Stimulated activated CD8-positive, alpha-beta memory T cell treated with anti-CD3 and anti-CD28 coated beads, Interleukin-12 subunit alpha, Interleukin-12 subunit beta, amount 100 ng/mL, for 4 hours (primary cell): ENCODE measurements at places on chromosomes 1 and 21.

DNA sequence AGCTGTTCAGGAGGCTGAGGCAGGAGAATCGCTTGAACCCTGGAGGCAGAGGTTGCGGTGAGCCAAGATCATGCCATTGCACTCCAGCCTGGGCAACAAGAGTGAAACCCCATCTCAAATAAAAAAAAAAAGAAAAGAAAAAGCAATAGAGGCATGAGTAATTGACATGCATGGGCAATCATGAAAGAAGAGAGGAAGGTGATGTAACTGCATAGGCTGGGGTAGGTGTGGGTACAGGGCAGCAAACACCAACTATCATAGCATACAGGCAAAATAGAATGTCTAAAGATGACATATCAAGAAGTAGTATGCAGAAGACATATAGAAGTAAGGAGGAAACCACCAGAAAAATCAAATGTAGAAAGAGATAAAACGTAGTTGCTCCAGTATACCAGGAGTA, 19.0 kb upstream of the MGST3 start:
- no peak for DNase-seq

- no peak for DNase-seq
Measured at GRCh38 chr21:26077521-26077920, 93.0 kb downstream of the APP start.

- DNase-seq, result no peak
Measured at GRCh38 chr1:219751870-219752507, 139.1 kb upstream of the ZC3H11B start.

DNA sequence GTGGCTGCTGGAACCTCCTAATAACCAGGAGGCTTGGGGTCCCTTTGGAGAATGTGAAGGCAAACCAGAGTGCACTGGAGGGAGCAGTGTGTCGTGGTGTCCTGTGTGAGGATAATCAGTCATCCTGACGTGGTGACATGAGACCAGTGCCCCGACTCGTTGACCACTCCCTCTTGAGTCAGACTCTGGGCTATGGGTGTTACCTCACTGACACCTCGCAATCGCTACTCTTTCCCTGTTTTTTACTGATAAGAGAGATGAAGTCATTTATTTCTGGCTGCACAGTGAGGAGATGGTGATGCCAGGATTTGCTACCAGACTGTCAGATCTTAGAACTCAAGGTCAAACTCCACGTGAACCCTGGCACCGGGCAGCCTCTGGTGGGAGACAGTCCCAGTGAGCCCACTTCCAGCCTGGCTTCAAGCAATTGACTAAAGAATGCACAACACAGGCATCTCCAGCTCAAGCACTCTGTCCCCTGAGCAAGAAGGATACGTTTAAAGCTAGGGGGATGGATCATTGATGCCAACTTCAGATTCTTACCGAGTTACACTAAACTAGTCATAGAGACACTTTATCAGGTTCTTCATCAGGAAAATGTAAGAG, 30.3 kb downstream of the UBASH3A start:
- no peak for DNase-seq
